ENCODE measurements at places on chromosomes 6 and 20. TPM values are rescaled to one million over a fixed set of nuclear protein-coding genes. Genes with fewer than 3 reads are reported as not detected.
A peak's percentile ranks its signal among the peaks of the same experiment; 100 is the strongest.

The ECT2L gene
- total RNA-seq = 0.19 TPM

GRCh38 chr6:3196770-3197169, 30.7 kb downstream of the TUBB2B start:
- H3K4me3 ChIP-seq = no peak overlapping the region
- H3K27me3 ChIP-seq = no peaks in the 10 kb centered on the region
- no peak for DNase-seq
- no peaks in the 10 kb centered on the region for H3K4me1 ChIP-seq
- H3K27ac ChIP-seq = no peak overlapping the region

GRCh38 chr6:147950623-147950987, 392.0 kb upstream of the SASH1 start:
- H3K27ac ChIP-seq = no peak overlapping the region
- peak; percentile 20 for DNase-seq
- H3K36me3 ChIP-seq = no peaks in the 10 kb centered on the region
- peaks cover 4% of the 10 kb centered on the region for H3K4me1 ChIP-seq
- no peak overlapping the region for H3K4me3 ChIP-seq

DNA sequence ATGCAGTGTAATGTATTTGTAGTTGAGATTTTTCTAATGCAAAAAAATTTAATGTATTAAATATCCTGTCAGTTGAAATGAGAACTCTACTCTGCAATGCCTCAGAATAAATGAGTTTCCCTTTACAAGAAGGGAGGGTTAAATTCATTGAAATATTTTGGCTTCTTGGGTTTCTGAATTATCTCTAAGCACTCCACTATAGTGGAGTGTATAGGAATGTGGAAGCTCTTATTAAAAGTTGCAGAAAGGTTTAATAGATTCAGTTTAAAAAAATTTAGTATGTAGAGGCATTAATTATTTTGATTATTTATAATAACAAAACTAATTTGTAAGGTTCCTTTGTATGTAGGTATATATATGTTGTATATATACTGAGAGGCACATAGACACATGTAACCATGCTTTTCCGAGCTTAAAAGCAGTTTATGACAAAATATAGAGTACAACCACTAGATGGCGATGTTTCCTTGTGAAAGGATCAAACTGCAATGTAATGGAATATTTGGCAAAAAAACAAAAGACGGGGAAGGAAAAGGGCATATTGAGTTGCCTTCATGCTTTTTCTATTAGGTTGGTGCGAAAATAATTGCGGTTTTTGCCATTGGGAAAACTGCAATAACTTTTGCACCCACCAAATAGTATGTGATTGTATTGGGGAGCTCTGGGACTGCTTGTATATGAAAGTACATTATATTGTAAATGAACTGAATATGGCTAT, 144.2 kb downstream of the MYO6 start:
- H3K4me3 ChIP-seq = no peak overlapping the region
- H3K4me1 ChIP-seq = no peaks in the 10 kb centered on the region
- no peak overlapping the region for H3K27ac ChIP-seq
- DNase-seq = no peak

The TFAP2A gene
- total RNA-seq = 4.8 TPM

DNA sequence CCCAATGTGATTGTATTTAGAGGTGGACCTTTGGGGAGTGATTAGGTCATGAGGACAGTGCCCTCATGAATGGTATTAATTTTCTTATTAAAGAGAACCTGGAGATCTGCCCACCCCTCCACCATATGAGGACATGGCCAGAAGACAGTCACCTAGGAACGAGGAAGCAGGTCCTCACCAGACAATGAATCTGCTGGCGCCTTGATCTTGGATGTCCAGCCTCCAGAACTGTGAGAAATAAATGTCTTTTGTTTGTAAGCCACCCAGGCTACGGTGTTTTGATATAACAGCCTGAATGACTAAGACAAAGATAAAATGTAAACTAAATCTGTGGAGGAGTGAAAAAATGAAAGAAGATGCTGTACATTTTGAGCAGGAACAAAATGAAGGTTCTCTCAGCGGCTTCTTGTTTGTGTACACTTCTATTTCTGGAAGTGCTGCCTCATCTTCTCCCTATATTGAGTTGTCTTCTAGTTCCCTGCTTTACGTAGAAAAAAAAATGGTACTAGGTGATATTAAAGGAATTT, 1.5 kb upstream of the IPCEF1 start:
- no peaks in the 10 kb centered on the region for H3K36me3 ChIP-seq
- no peaks in the 10 kb centered on the region for H3K4me1 ChIP-seq
- DNase-seq = peak; percentile 23

Data from testis (tissue), 5 donors.